Choroid plexus epithelial cell (primary cell): ENCODE measurements at places on chromosomes 5 and 9.

DNA sequence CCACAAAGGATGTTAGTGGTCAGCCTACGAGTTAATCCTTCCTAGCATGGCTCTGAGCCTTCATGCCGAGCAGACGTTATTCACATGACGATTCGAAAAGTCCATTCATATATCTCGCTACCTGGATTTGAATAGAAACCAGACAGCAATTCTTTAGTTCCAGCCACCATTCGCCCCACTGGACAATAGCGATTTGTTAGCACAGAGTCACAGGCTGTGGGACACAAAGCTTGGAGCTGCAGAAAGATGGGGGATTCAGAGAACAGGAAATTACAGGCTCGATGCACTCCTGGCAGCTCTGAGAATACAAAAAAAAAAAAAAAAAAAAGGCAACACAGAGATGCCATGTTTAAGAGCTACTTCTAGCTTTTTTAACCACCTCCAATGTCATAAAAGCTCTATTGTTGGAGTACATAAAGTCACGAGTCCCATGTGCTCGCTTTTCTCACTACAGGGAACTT lies 110.7 kb downstream of the NR6A1 start:
- peak; percentile 74 for DNase-seq

- no peak for DNase-seq
Observed at GRCh38 chr9:112664531-112664930, 53.4 kb downstream of the INIP start.

- no peak for DNase-seq
Observed at GRCh38 chr9:100774326-100774725, 196.4 kb downstream of the CAVIN4 start.

- DNase-seq, result peak; percentile 75
Observed at GRCh38 chr5:107812570-107813141, 141.9 kb upstream of the EFNA5 start.

GRCh38 chr5:33379757-33380156 lies 61.0 kb upstream of the TARS1 start:
- DNase-seq, result peak; percentile 60

- DNase-seq, result no peak
Observed at GRCh38 chr9:128910906-128911305, 9.9 kb upstream of the PHYHD1 start.

DNA sequence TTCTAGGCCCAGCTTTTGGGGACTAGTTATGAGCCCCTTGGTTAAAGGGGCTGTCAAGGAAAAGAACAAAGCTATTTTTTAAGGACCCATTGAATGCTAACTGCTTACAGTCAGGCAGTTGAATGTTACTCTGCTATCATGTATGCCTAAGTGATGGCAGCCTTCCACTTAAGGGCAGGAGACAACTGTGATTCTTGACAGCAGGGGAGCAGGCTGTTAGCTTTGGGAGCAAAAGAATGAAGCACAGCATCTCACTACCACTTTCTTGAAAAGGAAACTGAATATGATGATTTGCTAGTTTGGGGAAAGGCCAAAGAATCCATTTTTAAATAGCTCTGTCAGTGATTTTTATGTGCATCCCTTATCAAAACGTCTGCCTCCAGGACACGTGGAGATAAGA lies 221.6 kb downstream of the SH3GL2 start:
- DNase-seq, result no peak

GRCh38 chr5:148723143-148723542 lies 68.8 kb upstream of the HTR4 start:
- no peak for DNase-seq

DNA sequence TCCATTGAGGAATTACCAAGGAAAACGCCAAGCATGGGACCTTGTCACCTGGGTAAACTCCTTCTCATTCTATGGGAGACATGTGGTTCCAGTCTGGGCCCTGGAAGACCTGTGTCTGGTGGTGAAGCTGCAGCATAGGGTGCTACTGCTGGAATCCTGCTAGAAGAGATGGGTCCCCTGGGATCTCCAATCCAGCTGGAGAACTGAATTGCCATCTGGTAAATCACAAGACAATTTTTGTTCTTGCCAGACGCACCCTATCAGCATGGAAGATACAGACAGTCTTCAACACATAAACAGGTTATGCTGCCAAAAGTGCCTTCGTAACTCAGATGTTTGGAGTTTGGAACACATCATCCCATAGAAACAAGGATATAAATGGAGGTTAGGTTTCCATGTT lies 424.0 kb upstream of the BRINP1 start:
- no peak for DNase-seq

DNA sequence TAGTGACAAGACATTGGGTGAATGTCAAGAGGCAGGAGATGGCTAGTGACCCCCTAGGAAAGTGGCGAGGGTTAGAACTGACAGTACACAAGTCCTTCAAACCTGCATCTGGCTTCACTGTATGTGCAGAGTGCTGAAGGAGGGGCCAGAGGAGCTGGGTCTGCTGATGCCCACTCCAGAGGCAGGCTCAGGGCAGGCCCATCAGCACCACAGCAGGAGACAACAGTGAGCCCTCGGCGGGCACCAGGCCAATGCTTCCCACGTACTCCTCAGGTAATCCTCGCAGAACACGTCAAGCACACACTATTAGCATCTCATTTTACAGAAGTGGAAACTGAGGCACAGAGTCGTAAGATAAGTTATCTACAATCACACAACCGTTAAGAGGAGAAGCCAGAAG lies 76.1 kb upstream of the SH3PXD2B start:
- no peak for DNase-seq

GRCh38 chr5:135433681-135434426 lies 13.3 kb downstream of the DCANP1 start:
- DNase-seq, result peak; percentile 68
